ENCODE measurements at places on chromosomes 2 and 18. TPM values are rescaled to one million over a fixed set of nuclear protein-coding genes. Genes with fewer than 3 reads are reported as not detected.

DNA sequence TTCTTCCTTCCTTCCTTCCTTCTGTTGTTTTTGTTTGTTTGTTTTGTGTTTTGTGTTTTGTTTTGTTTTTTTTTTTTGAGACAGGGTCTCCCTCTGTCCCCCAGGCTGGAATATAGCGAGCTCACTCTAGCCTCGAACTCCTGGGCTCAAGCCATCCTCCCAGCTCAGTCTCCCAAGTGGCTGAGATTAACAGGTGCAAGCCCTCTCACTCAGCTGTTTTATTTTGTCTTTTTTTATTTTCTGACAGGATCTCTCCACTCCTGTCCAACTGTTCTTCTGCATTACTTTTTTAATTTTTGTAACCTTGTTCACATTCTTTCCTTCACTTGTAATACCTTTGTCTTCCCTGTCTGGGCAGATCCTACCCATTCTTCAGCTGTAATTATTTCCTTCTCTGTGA, 23.6 kb downstream of the MAP3K20 start:
- DNase-seq: no peak

DNA sequence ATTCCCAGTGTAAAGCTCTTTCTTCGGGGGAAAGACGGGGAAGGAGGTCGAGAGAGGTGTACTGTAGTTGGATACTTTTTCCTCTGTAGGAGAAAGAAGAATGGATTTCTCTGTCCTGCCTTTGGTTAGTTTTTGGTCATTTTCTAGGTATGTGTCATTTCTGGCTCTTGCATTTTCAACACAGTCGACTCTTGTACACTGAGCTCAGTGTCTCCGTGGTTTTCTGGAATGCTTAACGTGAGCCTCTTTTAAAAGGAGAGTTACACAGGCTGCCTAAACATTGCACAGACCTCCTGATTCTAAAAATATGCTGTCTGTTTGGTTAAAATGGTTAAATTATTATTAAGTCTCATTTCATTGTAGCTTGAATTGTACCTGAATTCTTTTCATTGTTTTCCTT, 21.8 kb upstream of the GLS start:
- peak; percentile 86 for DNase-seq

- DNase-seq: peak; percentile 96
These were observed 130.7 kb downstream of the CCBE1 start for GRCh38 chr18:59566533-59566971.

- DNase-seq: peak; percentile 1
These were observed 258.4 kb upstream of the ZNF804A start for GRCh38 chr2:184339966-184340365.

DNA sequence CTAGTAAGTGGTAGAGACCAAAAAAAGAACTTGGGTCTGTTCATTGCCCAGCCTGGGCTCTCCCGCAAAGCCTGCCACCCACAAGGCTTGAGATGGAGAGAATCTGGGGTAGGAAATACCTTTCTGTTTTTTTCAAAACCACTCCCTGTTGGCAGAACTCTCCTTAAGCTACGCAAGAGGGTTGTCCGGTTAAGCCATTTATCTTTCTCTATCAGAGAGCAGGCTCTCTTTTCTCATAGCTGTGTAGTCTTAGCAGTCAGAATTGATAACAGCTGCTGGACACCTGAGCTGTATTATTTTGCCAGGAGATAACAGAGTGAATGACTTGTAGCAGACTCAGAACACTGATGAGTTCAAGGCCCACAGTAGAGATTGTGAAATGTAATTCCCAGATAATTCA, 1088.1 kb downstream of the TSN start:
- no peak for DNase-seq

TRIP12 gene
- total RNA-seq: 151 TPM

Data from fibroblast of the aortic adventitia (primary cell).